ENCODE measurements at places on chromosomes 2 and 18.

- no peak for DNase-seq
Observed at GRCh38 chr2:223591596-223591995, 10.6 kb downstream of the SCG2 start.

DNA sequence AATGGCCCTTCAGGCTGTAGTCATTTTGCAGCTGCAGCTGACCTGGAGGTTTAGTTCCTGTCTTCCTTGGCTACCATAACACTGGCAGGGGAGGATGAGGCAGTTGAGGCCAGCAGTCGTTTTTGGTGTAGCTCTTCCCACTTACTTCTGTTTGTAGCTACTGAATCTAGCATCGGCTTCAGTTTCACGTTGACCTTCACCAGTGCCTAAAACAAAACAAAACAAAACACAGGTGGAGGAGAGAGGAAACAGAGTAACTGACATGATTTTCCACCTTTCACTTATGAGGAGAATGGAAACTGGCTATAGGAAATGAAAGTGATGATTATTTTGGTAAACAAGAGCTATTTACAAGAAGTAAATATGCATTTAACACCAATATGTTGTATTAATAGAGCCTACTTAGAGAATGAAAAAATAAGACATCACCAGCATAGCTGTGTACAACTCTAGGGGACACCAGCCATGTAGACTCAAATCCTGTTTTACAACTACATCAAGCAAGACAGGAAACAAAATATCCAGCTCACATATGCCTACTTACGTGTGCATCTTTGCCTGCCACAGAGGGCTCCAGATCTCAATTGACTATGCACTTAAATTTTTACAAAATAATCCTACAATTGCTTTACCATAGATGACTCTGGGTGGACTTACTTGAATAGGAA, 236.9 kb downstream of the AGPS start:
- no peak for DNase-seq

- DNase-seq = no peak
Observed at GRCh38 chr2:138507267-138507666, 5.7 kb downstream of the SPOPL start.

DNA sequence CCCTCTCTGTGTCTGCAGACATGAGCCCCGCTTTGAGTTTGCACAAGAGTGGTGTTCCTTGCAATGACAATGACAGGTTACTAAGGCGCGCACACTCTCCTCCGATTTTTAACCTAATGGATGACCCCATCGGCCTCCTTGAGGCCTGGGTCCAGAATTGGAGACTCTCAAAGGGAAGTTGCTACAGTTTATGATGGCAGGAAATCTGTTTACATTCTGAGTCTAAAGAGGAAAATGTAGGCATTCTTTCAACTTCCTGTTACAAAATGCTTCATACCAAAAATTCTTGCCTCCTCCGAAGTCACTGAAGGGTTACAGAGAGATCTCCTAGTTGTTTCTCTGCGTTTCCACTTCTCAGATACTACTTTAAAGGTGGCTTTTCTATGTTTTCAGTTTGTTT, 225.3 kb upstream of the AGAP1 start:
- no peak for DNase-seq

GRCh38 chr2:70399046-70399445, 97.2 kb upstream of the FAM136A start:
- no peak for DNase-seq

DNA sequence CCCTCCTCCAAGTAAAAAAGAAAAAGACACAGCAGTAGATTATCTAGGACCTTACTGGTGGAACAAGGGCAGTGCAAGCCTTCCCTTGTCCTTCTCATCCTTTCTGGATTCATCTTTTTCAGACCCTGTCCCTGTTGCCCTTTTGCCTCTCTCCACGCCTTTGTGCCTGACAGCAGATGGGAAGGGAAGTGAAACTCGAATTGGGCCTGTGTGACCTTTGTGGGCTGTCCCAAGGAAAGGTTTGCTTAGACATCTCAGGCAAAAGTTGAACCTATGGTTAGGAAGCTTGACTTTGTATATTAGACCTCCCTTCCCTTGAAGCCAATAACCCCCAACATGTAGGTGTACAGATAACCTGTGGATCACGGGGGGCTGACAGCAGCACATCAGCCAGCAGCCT, 185.3 kb downstream of the PRKCE start:
- DNase-seq = no peak

GRCh38 chr2:233209533-233210171, 41.8 kb upstream of the ATG16L1 start:
- peak; percentile 76 for DNase-seq

GRCh38 chr2:190575263-190575662, 40.7 kb upstream of the NEMP2 start:
- no peak for DNase-seq

DNA sequence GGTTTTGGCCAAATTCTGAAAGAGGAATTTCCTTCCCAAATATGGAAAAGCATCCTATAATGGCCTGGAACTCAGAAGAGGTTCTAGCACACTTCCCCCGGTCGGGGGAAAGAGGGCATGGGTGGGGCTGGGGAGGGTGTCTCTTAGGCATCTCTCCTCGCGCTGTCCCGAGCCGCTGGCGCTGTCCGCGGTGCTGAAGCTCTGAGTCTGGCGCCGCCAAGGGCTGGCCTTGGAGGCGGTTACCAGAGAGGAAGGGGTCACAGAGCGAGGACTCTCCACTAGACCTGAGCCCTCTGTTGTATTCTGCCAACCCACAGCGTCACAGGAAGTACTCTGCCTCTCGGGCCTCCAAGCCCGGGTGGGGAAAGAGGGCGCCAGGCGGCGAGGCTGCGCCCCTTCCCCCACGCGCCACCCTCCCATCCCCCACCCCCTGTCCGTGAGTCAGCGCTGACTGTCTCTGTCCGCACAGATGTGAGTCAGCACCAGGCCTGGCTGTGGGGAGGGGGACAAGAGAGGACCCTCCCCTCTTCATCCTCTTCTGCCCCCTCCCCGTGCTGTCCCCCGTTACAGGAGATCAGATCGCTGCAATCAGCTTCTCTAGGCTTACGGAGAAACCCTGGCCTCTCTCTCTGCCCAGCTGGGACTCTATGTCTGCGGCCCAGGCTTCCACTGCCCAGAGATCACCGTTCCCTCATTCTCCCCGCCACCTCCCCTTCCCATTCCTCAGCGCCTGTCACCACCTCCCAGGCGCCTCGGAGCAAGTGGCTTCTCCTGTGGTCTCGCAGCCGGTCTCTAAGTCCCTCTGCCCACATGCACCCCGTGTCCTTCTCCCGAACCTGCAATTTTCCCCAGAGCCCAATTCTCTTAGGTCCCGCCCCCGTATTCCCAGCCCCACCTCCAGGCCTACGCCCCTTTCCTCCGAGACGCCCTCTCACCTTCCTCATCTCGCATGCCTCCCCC, 779 bp downstream of the PTPRN start:
- DNase-seq = peak; percentile 87

DNA sequence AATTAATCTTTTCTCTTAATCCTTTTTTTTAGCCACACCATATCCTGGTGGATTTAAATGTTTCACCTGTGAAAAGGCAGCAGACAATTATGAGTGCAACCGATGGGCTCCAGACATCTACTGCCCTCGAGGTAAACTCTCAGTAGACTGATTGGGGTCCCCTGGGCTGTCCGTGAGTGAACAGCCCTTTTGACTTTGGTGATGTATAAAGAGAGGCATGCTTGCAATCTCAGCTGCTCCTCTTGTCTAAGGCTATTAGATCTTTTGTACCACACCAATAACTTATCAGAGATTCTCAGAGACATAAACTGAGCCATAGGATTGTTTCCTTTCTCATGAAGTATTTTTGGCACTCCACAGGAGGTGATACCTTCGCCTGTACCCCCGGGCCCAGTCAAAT, 118.6 kb downstream of the LYPD6 start:
- DNase-seq = no peak

- peak; percentile 45 for DNase-seq
Observed at GRCh38 chr2:12486205-12487118, 230.3 kb upstream of the TRIB2 start.

DNA sequence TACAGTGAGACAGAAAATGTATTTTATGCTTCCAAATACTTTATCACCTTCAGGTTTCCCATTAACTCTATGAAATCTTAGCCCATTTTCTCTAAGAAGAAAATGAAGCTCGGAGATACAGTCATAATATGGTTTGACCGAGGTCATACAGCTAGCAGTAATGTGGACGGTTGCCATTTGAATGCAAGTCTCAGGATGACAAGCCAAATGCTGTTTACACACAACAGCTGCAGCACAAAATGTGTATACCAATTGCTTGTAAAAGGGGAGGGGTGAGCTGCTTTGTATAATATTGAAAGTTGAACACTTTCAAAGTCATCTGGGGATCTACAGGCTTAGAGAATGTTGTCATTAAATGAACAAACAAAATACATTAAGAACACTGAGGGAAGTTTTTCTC, 93.8 kb upstream of the FSIP2 start:
- DNase-seq = no peak

DNA sequence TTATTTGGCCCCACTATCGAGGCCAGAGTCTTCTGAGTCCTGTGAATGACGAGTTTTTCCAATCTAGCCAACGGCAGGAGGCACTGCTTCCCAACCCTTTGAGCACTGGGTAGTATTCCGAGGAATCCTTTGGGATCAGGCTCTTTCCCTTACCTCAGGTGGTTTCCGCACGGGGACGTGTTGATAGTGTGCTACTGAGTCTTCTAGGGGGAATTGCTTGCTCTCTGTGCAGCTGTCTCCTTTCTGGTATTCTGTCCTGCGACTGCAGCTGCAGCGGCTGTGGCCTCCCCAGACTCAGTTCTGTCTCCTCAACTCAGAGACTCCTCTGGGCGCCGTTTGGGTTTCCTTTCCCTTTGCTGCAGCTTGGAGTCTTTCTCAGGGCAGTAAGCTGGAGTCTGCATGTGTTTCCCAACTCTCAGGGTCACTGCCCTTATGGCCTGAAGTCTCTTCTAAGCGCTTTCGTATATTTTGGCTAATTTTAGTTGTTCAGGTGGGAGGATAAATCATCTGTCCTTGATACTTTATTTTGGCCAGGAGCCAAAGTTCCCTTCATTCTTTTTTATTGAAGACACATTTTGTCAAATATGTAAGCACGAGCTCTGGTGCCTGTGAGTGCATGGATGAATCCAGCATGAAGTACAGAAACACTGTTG, 118.4 kb downstream of the MAP4K4 start:
- DNase-seq = no peak

DNA sequence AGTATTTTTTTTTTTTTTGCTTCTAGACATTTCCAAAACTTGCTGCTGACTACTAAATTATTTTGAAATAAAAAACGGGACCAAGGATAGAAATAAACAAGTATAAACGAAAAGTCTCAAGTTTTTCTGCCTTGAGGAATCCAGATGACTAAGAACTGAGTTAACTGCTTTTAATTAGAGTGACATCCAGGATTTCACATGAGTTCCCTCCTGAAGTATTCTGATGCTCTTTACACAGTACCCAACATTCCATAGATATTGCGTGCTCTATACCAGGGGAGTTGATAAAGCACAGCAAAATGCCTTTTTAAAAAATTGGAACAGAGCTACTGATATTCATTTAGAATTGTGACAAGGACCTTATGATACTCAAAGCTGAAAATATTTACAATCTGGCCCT, 618.0 kb downstream of the CCDC85A start:
- peak; percentile 17 for DNase-seq

DNA sequence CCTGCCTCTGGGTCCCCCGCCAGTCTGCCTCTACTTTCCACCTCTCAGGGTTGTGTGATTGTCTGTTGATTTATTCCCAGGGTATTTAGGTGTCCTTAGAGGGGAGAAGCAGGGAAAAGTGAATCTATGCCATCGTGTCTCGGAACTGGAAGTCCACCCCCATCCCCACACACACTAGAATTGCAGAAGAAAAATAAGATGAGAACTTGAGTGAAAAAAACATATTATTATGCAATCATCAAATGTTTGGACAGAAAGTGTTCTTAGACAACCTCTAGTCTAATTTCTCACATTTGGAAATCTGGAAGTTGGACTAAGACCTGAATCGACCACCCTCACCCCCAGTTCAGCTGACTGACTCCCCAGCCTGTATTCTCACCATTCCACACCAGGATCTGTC, 14.1 kb upstream of the CASP8 start:
- no peak for DNase-seq

DNA sequence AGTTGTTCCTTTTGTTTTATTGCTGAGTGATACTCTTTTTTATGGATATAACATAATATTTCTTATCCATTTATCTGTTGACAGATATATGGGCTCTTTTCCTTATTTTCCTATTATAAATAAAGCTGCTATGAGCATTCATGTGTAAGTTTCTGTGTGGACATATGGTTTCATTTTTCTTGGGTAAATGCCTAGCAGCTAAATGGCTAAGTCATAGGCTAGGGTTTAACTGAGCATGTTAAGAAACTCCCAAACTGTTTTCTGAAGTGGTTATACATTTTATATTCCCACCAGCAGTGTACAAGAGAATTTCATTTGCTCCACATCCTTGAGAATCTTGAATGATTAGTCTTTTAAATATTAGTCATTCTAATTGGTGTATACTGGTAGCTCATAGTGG, 786.6 kb upstream of the CDH2 start:
- DNase-seq = no peak

GRCh38 chr2:38791744-38792143, 13.7 kb downstream of the GEMIN6 start:
- no peak for DNase-seq

GRCh38 chr2:46239175-46239846, 57.9 kb upstream of the EPAS1 start:
- DNase-seq = no peak

DNA sequence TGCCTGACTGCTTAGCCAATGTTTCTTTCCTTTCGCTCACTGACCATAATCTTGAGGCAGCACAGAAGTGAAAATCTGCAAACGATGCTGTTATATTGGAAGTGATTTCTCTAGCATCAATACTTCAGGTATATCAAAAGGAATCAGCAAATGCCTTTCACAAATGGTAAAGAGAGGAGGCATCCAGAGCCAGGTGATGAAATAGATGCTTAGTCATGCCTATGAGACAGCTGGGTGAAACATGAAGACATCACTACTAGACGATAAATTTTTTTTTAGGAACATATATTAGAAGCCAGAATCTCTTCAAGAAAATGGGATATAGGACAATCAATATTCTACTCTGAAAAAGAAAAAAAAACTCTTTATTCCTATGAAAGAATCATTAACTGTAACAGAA, 249.2 kb upstream of the SLC39A10 start:
- DNase-seq = peak; percentile 14

- no peak for DNase-seq
Observed at GRCh38 chr2:178213991-178214390, 19.7 kb downstream of the OSBPL6 start.

GRCh38 chr2:189454009-189454408, 12.7 kb downstream of the WDR75 start:
- DNase-seq = no peak

- peak; percentile 56 for DNase-seq
Observed at GRCh38 chr2:202034249-202035088, 814 bp downstream of the FZD7 start.

All from Daoy (cell line).